ENCODE measurements at places on chromosomes 3 and 15.

- no peak for DNase-seq
Observed at GRCh38 chr3:139328356-139328755, 15.5 kb upstream of the MRPS22 start.

- DNase-seq: no peak
Observed at GRCh38 chr15:58026051-58026450, 39.5 kb downstream of the ALDH1A2 start.

- DNase-seq: no peak
Observed at GRCh38 chr15:36831904-36832287, 252.5 kb downstream of the CDIN1 start.

- DNase-seq: no peak
Observed at GRCh38 chr3:14188041-14188754, 9.6 kb downstream of the LSM3 start.

GRCh38 chr3:148998715-148999423, 7.5 kb downstream of the GYG1 start:
- no peak for DNase-seq

DNA sequence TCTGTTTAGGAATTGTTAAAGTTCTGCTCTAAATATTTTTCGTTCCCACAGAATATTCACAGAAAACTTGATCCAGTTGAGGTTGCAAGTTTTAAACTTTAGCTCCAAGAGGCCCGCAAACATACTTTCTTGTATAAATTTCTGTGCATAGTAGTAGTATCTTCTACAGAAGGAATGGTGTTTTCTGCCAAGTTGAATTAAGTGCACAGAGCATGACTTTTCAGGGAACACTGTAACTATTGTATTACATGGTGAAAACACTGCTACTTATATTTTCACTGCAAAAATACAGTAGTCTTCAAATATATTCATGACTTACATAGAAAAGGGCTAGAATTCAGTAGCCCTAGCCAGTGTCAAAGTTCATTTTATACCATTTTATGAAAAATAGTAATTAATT, 67.0 kb downstream of the SUCNR1 start:
- no peak for DNase-seq

DNA sequence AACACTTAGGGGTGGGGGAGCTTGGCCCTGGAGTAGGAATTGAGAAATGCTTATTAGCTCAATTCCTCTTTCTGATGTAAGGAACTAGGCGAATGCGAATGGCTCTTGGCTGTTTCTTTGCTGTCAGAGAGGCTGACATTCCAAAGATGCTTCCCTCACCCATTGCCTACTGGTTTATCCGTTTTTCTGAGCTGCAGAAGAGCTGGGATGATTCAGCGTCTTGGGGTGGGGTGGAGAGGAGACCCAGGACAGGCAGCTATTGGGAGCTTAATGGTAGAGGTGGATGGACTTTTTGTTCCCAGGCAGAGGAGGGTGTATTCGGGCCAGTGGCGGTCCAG, 9.8 kb downstream of the PLEKHO2 start:
- DNase-seq: peak; percentile 79

GRCh38 chr15:62089616-62090015, 22.8 kb downstream of the C2CD4A start:
- no peak for DNase-seq

DNA sequence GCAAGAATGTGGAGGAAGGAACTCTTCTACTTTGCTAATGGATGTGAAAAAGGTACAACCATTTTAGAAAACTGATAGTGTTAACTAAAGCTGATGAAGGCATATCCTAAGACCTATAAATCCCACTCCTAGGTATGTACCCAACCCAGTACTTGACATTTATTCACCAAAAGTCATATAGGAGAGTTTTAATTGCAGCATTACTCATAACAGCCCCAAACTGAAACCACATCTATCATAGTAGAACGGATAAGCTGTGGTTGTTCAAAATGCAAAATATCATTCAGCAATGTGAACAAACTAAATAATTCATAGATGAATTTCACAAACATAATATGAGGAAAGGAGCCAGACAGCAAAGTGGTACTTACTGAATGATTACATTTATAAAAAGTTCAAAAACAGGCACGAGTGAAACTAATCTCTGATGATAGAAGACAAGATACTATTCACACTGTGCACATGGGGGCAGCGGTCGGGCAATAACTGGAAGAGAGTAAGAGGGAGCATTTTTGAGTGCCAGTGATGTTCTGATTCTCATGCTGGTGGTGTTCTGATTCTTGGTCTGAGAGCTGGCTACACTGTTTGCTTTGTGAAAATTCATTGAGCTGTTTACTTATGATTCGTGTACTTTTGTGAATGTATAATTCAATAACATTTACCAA, 34.3 kb downstream of the GOLIM4 start:
- DNase-seq: no peak

GRCh38 chr3:146308682-146309081, 57.8 kb upstream of the PLSCR4 start:
- no peak for DNase-seq

- DNase-seq: no peak
Observed at GRCh38 chr15:25946241-25946805, 83.2 kb upstream of the ATP10A start.

DNA sequence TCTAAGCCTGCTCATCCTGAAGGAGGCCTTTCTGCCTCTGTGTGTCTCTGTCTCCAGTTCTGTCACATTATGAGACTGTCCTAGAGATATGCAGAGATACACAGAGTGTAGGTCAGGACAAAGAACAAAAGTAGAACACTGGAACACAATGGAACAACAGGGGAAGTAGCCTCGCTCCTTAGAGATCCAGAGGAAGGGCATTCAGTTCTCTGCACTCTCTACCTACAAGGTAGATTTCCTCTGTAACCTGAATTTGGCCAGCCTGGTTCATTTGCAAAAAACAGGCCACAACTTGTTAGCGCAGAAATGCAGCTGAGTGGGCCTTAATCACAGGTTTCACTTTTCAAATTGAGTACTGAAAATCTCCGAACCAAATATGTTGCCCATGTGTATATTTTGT, 19.4 kb downstream of the NEK10 start:
- DNase-seq: no peak

- DNase-seq: no peak
Observed at GRCh38 chr3:123611082-123611481, 26.2 kb upstream of the HACD2 start.

GRCh38 chr3:162558016-162558415, 1061.4 kb downstream of the OTOL1 start:
- DNase-seq: no peak

GRCh38 chr3:3191675-3192285, 12.3 kb upstream of the CRBN start:
- DNase-seq: no peak

Measured in hepatic stellate cell (primary cell).